Stimulated activated CD4-positive, alpha-beta T cell treated with anti-CD3 and anti-CD28 coated beads, TNF-alpha, amount 100 ng/mL, for 1 hour (primary cell): ENCODE measurements at places on chromosomes 2 and 18.

- no peak for DNase-seq
These were observed 11.8 kb upstream of the ZFP36L2 start for GRCh38 chr2:43238176-43238575.

- no peak for DNase-seq
These were observed 8.2 kb downstream of the DCC start for GRCh38 chr18:52348209-52348608.

GRCh38 chr18:36183033-36183432 lies 4.3 kb upstream of the MOCOS start:
- no peak for DNase-seq

GRCh38 chr2:133641497-133641896 lies 73.2 kb upstream of the NCKAP5 start:
- no peak for DNase-seq

DNA sequence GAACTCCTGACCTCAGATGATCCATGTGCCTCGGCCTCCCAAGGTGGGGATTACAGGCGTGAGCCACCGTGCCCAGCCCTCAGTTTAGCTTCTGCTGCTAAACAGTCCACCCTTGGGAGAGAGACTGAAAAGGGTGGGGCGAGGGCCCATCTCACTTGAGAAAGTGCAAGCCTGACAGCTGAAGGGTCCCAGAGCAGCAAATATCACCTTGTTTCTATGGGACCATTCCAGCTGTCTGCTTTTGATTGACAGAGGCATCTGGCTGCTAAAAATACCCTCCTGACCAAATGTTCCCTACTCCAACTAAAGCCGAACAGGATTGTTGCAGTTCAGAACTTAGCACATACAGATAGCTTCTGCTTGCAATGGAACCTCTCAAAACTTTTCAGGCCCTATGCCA lies 436 bp upstream of the SMYD1 start:
- DNase-seq, result no peak
